Common myeloid progenitor, CD34-positive (primary cell): ENCODE measurements at places on chromosomes 3 and 15.

DNA sequence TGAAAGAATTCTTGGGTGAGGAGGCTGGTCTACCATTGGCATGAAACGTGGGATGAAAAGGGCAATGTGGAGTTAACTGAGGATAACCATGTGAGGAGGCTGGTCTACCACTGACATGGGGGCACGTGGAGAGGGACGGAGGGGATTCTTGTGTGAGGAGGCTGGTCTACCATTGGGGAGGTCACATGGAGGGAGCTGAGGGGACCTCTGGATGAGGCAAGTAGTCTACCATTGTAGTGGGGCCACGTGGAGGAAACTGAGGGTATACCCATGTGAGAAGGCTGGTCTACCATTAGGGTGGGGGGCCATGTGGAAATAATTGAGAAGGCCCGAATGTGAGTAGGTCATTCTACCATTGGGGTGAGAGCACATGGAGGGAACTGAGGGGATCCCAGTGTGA lies 154.1 kb downstream of the FBLN2 start:
- DNase-seq: no peak

DNA sequence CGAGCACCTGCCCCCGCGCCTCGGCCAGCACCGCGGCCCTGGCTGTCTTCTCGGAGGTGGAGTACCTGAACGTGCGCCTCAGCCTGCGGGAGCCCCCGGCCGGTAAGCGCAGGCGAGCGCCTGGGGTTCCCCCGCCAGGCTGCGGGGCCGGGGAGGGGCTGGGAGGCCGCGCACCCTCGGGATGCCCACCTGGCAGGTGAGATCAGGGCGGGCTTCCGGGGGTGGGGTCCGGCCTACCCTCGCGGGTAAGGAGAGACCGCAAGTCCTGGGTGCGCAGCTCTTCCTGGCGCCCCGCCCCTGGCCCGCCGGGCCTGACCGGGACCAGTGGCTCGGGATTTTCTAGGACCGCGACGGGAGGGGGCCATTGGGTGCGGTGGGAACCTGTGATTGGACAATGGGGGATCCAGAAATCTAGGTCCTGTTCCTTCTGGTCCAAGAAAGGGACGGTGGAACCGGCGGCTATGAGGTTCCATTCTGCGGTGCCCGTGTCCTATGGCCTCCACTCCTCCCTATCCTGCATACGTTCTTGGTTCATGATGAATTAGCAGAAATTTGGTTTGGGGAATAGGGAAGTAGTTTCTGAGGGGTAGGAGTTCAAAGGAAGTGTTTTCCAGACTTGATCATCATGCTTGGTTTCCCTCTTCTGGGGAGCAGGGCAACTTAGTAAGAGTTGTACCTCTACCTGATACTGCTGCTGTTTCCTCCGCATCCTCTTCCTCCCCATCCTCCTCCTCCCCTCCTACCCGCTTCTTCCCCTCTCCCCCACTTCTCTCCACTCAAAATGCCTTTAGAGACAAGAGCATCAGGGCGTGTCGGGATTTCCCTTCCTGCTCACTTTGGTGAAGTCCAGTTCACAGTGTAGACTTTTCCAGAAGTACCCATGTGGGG lies 808 bp downstream of the ARRDC4 start:
- DNase-seq: peak; percentile 64

DNA sequence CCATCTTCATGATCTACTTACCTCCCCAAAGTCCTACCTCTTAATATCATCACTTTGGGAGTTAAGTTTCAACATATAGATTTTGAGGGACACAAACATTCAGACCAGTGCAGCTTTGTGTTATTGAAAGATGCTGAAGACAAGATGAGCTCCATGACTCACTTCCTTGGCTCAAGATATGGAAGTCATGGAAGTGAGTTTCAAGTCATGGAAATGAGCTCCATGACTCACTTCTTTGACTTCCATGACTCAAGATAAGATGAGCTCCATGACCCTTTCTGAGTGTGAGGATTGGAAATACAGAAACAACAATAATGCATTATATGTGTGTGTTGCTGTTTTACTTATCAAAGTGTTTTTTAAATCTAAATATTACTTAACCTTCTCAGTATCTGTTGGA lies 170.2 kb upstream of the TPRG1 start:
- no peak for DNase-seq

DNA sequence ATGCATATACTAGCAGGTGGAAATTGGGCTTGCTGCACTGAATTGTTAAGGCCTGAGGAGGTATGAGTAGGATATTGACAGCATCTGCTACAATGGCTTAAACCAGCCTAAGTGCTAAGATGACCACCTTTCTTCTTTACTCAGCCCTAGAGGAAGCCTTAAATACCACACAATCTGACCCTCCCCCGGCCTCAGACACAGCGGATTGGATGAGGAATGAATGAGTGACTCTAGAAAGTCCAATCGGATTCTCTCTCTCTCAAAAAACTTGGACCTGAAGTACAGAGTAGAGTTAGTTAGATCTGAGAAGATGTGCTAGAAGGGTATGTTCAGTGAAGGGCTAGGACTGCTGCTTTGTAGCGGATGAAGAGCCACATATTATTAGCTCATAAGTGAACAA lies 39.9 kb upstream of the C3orf49 start:
- no peak for DNase-seq

DNA sequence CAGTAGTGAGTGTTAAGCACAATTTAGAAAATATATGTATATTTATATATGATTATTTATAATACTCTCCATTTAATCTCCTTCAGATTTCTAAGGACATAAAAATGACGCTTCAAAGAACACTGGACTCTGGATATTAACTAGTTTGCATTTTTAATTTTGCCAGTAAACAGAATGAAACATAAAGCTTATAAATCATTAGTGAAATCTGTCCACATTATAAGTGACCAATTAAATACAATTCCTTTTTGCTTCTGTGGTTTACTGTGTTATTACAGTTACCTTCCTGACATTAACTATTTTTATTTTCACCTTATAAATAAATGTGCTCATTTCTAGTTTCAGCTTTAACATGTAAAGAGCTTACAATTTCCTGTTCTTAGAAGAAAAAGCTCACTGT lies 1081.1 kb upstream of the EPHA6 start:
- DNase-seq: no peak

- no peak for DNase-seq
Measured at GRCh38 chr3:142087676-142088075, 61.7 kb downstream of the TFDP2 start.

- no peak for DNase-seq
Measured at GRCh38 chr15:96353416-96353929, 23.0 kb downstream of the NR2F2 start.

GRCh38 chr15:46489276-46489675 lies 854.4 kb downstream of the SQOR start:
- DNase-seq: no peak

- no peak for DNase-seq
Measured at GRCh38 chr3:143065364-143065763, 54.2 kb upstream of the CHST2 start.

- no peak for DNase-seq
Measured at GRCh38 chr3:156973954-156974353, 147.8 kb downstream of the LEKR1 start.

DNA sequence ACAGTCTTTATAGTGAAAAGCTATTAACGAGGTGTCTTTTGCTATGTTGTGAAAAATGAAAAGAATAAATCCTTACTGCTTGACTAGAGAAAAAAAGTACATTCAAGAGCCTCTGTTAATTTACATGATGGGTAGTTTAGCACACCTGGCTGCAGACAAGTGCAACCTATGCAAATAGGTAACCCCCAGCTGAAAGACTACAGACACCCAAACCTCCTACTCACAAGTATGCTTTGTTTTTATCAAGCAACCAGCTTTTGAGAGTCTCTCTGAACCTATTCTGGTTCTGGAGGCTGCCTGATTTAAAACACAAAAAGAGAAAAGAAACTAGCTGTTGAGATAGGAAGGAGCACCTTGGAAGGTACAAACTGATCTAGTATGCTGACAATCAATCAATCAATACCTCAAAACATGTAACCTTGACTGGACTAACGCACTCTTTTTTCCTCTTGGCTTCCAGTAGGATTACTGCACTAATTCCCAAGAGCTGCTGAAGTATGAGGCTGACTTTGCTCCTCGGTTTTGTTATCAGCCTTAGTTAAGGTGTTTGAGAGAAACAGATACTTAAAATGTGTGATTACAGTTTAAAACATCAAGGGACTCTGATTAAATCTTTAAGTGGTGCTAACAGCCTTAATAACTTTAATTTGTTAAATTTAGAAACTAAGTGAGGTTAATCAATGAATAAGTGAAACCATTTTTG lies 63.6 kb downstream of the OSBPL10 start:
- no peak for DNase-seq

DNA sequence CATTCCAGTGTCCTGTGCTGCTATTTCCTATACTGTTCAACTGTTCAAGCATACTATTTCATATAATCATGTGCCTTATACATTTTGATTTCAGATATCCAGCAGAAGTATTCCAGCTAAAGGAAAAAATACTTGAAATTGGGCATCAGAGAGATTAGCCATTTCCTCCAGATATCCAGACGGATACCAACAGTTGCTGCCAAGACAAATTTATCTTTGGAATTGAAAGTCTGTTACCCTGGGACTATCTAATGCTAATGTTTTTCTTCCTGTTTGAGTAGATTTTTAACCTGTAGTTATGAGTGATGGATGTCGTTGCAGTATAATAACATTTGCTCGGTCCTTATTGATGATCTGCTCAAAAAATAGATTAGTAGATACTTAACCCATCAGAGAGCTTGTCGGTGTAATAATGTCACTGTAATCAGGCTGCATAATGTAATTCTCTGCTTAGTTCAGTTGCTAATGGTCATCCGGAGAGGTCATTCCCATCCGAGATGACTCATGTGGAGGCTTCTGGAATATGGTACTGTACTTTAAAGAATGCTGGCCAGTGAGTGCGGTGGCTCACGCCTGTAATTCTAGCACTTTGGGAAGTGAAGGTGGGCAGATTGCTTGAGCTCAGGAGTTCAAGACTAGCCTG lies 51.5 kb downstream of the TIMP4 start:
- no peak for DNase-seq

GRCh38 chr3:88626456-88627120 lies 476.8 kb downstream of the C3orf38 start:
- DNase-seq: no peak

GRCh38 chr3:157231071-157231470 lies 71.1 kb upstream of the CCNL1 start:
- DNase-seq: no peak

- DNase-seq: no peak
Measured at GRCh38 chr3:73228437-73228836, 167.0 kb downstream of the EBLN2 start.

GRCh38 chr3:176904506-176904905 lies 292.8 kb downstream of the TBL1XR1 start:
- no peak for DNase-seq

DNA sequence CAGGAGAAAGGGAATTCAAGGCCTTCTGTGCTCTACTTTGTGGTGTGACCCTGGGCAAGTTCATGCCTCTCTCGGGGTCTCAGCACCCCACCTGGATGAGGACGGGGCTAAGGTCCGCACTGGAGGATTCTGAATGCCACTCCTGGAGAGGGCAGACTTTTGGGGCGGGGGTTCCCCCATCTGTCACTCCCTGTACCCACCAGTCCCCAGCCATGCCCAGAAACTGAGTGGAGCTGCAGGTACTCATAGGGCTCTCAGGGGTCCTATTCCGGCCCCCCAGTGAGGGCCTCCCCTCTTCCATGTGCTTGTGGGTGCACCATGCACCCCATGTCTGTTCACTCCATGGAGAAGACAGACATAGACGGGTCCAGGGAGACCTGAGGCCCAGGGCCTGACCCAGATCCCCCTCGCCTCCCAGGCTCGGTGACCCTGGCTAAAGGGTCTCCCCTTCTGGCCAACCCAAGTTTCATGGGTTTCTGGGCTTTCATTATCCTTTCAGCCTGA lies 26.0 kb downstream of the ACSBG1 start:
- DNase-seq: no peak

- DNase-seq: no peak
Measured at GRCh38 chr3:149343951-149344350, 10.5 kb upstream of the TM4SF18 start.

- no peak for DNase-seq
Measured at GRCh38 chr15:33908406-33908805, 59.9 kb upstream of the CHRM5 start.

- no peak for DNase-seq
Measured at GRCh38 chr3:108513961-108514360, 3.6 kb upstream of the MYH15 start.

DNA sequence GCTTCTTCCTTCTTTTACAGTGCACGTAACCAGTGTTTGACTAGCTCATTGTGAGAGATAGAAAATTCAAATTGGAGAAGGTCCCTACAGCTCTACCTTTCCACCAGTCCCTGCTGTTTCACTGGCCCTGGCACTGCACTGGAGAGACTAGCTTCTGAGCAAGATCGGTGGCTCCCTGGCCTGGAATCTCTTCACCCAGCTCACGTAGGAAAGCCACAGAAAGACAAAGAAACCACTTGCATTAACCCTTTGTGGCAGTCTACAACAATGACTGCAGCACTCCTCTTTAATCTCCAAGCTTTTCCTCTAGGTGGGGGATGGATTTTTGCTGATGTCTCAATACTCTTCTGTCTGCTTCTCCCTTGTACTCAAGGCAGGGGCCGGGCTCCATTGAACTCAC lies 155.9 kb downstream of the PEX5L start:
- no peak for DNase-seq

GRCh38 chr15:89472785-89473256 lies 23.6 kb downstream of the RHCG start:
- peak; percentile 73 for DNase-seq

DNA sequence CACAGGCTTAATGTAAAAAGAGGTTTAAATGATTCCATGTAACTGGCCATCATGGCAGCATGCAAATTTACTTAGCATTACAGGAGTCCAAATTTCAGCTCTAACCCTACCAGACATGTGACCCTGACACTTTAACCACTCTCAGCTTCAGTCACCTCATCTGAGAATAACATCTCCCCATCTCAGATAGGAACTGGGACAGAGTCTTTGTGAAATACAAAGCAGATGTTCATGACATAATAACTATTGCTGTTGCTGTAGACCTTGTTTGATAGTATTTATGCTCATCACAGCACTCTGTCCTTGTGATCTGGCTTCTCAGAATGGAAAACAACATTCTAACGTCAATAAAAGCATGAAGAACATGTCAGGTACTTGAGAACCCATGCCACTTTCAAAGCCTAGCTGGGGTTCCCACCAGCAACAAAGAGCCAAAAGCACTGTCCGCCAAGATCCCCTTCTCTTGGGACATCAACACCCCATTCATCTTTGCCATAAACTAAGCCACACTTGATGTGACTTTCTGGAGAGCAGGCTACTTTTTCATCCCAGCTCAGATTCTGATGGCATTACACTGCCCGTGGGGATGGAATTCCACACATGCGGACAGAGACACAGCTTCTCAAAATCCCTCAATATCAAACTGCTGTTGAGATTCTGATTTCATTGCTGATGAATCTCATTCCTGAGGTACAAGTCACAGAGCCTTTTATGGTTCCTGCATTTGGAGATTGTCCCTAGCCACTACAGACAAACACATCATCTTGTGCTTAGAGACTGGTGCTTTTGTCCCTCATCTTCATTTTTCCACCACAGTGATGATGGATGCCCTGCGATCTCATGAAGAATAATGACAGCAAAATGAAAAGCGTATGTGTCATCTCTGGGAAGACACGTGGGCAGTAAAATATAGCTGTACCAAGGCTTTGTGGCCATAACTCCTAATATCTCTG lies 202.7 kb downstream of the TNIK start:
- DNase-seq: no peak

- no peak for DNase-seq
Measured at GRCh38 chr3:12301031-12301430, 12.2 kb downstream of the PPARG start.
